ENCODE measurements at places on chromosomes 3 and 15. TPM values are rescaled to one million over a fixed set of nuclear protein-coding genes. Genes with fewer than 3 reads are reported as not detected.

SIDT1 gene
- polyA plus RNA-seq: 0.88 TPM

RTP3 gene
- not detected for polyA plus RNA-seq

TRH gene
- 0.22 TPM for polyA plus RNA-seq

CATSPER2 gene
- polyA plus RNA-seq: 2.1 TPM

SRP14 gene
- polyA plus RNA-seq: 274 TPM

NSMCE3 gene
- polyA plus RNA-seq: 2.0 TPM

MBNL1 gene
- 65.6 TPM for polyA plus RNA-seq

LMAN1L gene
- polyA plus RNA-seq: 0.01 TPM

MUC13 gene
- 1.8 TPM for polyA plus RNA-seq

CD96 gene
- 2.5 TPM for polyA plus RNA-seq

ZNF385D gene
- polyA plus RNA-seq: 0.49 TPM

GOLGA6A gene
- polyA plus RNA-seq: not detected

PLSCR2 gene
- not detected for polyA plus RNA-seq

IL17RB gene
- polyA plus RNA-seq: 0.22 TPM

EFHB gene
- polyA plus RNA-seq: 0.41 TPM
